ENCODE measurements at places on chromosomes 1 and 21.

DNA sequence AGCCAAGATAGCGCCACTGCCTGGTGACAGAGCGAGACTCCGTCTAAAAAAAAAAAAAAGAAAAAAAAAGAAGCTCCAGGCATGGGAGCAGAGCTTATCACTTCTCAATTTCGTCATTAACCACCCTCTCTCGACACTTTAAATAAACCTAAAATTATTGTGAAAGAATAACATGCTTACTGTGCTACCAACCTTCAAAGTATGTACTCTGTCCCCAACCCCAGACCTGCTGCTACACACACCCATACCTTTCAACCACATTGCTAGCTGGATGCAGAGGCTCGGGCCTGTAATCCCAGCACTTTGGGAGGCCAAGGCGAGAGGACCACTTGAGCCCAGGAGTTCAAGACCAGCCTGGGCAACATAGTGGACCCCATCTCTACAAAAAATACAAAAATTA lies 38.7 kb downstream of the GNPAT start:
- no peak for DNase-seq

DNA sequence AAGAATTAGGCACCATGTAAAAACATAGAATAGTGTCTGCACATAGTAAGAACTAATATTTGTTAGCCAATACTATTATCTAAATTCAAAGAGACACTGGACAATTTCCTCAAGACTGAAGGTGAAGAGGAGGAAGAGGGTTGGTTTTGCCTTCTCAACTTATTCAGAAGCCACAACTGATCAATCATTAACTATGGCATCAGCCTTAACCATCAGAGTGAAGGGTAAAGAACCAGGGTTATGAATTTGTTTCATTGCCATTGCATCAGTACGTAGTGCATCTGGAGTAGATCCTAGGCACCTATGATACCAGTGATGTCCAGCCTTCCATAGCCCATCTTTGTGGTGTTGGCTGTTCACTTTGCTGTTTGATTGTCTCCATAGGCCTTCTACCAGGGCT lies 421.7 kb upstream of the DEPDC1 start:
- no peak for DNase-seq

GRCh38 chr21:14010729-14011128 lies 200.0 kb downstream of the LIPI start:
- DNase-seq = no peak

DNA sequence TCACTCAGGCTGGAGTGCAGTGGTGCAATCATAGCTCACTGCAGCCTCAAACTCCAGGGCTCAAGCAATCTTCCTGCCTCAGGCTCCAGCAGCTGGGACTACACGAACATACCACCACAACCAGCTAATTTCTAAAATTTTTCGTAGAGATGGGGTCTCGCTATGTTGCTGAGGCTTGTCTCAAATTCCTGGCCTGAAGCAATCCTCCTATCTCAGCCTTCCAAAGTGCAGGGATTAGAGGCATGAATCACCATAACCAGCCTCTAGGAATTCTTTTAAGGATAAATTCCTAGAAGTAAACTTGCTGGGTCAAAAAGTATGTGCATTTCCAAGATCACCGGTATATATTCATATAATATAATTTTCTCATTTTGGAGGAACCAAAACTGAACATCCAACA lies 17.6 kb upstream of the HUNK start:
- DNase-seq = no peak

DNA sequence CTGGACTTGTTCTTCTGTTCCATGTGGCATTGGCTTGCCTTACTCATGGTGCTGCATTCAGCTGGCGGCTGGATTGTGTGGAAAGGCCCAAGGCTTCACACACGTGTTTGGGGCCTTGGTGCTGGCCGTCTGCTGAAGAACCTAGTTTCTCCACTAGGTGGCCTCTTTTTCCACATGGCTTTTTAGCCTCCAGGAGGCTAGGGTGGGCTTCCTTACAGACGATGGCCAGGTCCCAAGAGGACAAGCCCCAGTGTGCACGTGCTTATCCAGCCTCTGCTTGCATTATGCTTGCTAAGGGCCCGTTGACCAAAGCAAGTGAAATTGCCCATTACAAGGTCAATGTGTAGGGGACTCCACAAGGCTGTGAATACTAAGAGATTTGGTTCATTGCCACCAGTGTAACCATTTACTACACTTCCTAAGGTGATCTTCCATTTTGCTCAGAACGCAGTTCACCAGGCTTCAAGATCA lies 47.5 kb upstream of the FOXO6 start:
- peak; percentile 7 for DNase-seq

DNA sequence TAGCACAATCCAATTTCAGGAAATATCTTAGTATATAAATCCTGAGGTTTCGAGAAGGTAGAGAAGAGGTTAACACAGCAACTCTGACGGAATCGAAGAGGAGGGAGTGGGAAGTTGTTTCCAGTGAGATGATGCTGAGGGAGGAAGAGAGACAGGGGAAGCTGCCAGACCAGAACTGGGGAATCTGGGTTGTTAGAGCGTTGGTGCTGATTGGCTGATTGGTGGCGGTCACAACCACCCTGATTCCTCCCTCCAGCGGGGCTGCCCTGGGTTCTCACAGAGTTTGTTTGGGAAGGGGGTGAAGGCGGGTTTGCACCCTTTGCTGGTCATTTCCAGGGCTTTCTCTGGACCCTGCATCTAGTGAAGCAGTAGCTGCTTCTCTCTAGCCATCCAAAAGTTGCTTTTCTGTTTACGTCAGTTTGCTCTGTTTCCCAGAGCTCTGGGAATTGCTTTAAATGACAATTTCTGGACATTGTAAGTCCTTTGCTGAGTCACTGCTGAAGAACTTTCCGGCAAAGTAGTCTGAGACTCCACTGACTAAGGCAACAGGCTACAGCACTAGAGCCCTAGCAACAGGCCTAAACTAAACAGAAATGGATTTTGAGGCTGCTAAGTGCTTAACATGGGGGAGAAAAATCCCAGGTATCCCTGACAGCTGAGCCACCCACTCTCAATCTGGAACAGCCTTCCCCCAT lies 90.1 kb downstream of the TENT5C start:
- DNase-seq = no peak

GRCh38 chr1:108880850-108881249 lies 4.1 kb downstream of the GPSM2 start:
- no peak for DNase-seq

DNA sequence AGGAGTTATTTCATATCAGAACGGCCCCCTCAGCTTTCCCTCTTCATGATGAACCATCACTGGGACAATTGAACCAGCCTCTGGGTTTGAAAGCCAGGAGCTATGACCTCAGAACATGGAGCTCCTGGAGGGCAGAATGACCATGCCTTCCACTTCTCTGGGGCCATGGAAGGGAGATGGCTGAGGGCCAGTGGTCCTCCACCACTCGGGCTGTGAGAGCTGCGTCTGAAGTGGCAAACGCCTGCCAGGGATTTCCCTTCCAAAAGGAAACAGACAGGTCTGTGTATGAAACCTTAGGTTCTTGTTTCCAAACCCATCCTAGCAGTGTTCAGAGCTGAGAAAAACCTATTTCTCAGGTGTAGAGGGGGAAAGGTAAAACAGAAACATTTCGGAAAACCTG lies 22.5 kb downstream of the PKP1 start:
- DNase-seq = no peak

- DNase-seq = no peak
These were observed 66.8 kb downstream of the POFUT2 start for GRCh38 chr21:45220714-45221490.

DNA sequence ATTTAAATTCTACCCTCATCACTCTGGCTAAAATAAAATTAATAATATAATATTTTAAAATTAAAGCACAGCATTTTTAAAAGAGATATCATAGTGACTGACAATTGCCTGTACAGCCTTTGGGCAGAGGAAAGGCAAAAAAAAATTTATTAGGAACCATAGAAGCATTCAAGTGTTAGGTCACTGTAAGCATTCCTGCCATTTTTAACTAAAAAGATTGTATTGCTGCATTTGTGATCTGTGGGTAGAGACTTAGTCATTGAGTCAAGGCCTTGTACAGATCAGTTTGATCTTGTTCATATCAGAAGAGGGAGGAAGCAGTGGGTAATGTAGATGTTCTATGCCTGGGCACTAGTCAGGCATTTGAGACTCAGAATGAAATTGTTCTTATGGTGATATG lies 109.9 kb downstream of the LYPLAL1 start:
- DNase-seq = no peak

GRCh38 chr1:171585715-171586114 lies 36.3 kb upstream of the MYOCOS start:
- no peak for DNase-seq

GRCh38 chr1:158457246-158457645 lies 4.4 kb upstream of the OR10K1 start:
- DNase-seq = no peak

GRCh38 chr1:208349694-208350330 lies 105.6 kb upstream of the PLXNA2 start:
- DNase-seq = no peak

DNA sequence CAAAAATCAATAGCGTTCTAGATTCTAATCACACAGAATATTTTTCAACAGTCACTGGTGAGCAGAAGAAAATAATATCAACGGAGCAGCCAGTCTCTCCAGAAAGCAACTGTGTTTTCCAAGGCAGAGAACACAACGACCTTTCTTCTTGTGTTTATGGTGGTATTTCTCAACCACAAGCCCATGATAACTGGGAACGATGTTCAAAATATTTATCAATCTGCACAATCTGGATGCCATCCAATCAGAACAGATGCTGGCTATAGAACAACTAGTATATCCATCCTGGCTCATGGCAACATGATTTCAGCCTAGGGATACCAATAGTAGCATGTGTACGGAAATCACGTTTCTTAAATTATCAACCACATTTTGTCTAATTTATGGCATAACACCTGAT lies 162.7 kb upstream of the RUNX1 start:
- DNase-seq = no peak

DNA sequence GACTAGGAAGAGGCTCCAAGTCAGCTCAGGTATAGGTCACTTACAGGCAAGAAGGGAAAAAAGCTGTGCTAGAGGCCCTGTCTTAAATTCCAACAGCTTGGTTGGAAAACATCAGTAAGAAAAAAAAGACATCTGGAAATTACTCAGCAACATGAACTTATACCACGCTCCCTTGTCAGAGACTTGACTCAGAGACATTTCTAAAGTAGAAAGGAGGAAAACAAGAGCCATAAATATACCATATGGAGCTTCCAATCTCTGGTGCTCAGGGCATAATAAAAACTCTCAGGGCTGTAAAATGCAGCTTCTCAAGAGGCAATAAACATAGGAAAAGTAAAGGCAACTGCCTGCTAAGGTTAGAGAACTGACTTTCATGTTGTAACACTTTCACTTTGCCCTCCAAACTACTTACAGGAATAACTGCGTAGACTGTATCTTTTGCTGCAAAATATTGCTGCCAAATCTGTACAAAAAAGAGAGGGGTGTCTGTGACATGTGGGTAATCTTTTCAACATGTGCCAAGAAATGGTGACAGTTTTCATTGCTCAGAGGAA lies 14.7 kb downstream of the ATPAF1 start:
- DNase-seq = no peak

GRCh38 chr1:30410153-30410851 lies 313.1 kb downstream of the MATN1 start:
- DNase-seq = no peak

- DNase-seq = no peak
These were observed 68.4 kb downstream of the AK5 start for GRCh38 chr1:77350012-77350770.

- peak; percentile 82 for DNase-seq
These were observed 1.3 kb downstream of the HES3 start for GRCh38 chr1:6245086-6245868.

GRCh38 chr1:186575348-186575747 lies 104.9 kb downstream of the PTGS2 start:
- no peak for DNase-seq

DNA sequence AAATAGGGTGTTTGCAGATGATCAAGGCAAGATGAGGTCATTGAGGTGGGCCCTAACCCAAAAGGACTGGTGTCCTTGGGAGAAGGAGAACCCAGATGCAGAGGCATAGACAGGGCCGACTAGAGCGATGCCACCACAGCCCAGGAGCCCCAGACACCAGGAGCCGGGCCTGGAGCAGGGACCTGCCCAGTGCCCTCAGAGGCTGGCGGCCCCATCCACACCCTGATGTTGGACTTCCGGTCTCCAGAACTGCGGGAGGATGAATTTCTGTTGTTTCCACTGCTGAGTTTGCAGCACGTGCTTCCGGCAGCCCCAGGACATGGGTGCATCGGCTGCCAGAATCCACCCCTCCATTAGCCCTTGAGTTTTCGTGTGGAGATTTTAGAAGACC lies 7.2 kb upstream of the ACTRT2 start:
- DNase-seq = no peak

DNA sequence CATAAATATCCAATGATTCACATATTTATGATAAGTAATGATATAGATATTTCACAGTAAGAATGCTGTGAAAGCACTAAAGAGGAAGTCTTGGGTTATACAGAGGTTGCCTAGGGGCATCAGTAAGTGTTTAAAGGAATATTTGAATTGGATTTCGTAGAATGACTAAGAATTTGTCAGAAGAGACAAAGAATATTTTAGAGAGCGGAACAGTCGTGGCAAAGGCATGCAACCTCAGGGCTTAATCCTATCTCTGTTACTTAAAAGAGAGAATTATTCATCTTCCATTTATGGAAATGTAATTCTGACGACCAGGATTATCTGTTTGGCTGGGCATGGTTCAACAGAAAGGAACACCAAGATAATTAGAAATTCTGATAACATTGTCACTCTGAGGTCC lies 171.9 kb upstream of the NR5A2 start:
- DNase-seq = no peak

GRCh38 chr1:119141020-119141424 lies 569 bp upstream of the WARS2 start:
- peak; percentile 67 for DNase-seq

- no peak for DNase-seq
These were observed 477.6 kb downstream of the PTPRC start for GRCh38 chr1:199116488-199116887.

GRCh38 chr1:113185463-113186104 lies 112.6 kb downstream of the LRIG2 start:
- no peak for DNase-seq

DNA sequence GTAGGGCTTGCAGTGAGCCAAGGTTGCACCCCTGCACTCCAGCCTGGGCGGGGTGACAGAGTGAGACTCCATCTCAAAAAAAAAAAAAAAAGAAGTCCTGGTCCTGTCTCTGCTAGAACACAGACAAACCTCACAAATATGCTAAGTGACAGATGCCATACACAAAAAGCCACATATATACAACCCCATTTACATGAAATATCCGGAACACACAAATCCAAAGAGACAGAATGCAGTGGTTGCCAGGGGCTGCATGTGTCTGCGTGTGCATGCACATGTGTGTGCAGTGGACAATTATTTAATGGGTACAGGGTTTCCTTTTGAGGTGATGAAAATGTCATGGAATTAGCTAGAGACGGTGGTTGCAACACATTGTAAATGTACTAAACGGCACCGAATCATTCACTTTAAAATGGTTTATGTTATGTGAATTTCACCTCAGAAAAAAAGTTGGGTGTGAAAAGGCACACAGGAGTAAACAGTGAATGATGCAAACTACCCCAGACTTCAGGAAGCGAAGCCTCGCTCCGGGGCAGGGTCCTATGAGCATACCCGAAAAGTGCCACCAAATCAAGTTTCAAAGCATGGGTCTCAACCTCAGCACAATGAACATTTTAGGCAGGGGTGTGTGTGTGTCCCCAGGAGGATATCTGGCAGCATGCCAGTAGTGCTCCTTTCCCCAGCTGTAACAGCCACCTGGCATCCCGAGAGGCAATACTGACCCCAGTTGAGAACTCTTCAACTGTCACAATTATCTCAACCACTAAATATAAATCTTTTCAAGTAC lies 48.3 kb downstream of the GNB1 start:
- no peak for DNase-seq

Data from activated CD4-positive, alpha-beta T cell treated with anti-CD3 and anti-CD28 coated beads, Interleukin-2, amount 50 U/mL, for 48 hours (primary cell).